ENCODE measurements at places on chromosomes 6 and 20.
A peak's percentile ranks its signal among the peaks of the same experiment; 100 is the strongest.

DNA sequence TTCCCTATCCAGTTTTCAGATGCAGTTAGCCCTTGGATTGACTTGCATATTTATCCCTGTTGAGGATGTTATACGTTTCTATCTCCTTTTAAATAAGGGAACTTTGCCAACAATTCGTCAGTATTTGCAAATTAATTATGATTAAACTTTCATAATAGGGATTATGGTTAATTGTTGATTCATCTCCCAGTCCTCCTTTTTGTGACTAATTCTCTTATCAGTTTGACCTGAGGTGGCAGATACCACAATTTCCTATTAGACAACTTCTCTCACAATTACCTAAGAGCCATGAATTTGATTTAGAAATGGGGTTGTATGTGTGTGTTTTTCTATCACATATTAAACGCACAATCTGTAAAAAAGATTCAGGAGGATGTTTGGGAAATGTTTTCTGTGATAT lies 172.9 kb downstream of the LAMA2 start:
- DNase-seq = no peak

DNA sequence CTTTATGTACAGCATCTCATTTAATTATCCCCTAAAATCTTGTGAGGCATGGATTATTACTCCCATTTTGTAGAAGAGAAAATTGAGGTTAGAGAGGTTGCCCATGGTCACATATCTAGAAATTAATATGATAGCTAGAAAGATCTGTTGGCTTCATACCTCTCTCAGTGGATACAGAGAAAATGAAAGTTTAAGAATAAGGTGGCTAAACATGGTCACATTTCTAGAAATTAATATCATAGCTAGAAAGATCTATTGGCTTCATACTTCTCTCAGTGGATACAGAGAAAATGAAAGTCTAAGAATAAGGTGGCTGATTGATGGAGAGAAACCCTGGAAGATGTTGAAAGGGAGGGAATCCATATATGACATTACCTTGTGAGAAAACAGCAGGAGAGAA lies 260.7 kb upstream of the MAN1A1 start:
- DNase-seq = no peak

- no peak for DNase-seq
Observed at GRCh38 chr20:32460683-32461320, 102.7 kb downstream of the ASXL1 start.

GRCh38 chr6:134911547-134911946 lies 38.4 kb downstream of the ALDH8A1 start:
- DNase-seq = no peak

DNA sequence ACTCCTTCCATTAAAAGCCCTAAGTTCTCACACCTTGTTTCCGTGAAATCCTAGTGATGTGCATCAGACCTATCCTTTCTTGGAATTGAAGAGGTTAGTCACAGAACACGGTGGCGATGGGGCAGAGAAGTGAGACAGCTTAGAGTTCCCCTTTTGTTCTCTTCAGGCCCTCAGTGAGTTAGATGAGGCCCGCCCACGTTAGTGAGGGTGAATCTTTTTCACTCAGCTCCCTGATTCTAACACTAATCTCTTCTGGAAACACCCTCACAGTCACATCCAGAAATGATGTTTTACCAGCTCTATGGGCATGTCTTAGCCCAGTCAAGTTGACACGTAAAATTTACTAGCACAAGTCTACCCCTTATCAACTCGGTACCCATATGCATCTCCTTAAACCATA lies 172.7 kb upstream of the NOX3 start:
- no peak for DNase-seq

- no peak for DNase-seq
Observed at GRCh38 chr20:44019638-44020335, 105.1 kb downstream of the TOX2 start.

GRCh38 chr20:62905536-62906117 lies 20.7 kb downstream of the DIDO1 start:
- no peak for DNase-seq

DNA sequence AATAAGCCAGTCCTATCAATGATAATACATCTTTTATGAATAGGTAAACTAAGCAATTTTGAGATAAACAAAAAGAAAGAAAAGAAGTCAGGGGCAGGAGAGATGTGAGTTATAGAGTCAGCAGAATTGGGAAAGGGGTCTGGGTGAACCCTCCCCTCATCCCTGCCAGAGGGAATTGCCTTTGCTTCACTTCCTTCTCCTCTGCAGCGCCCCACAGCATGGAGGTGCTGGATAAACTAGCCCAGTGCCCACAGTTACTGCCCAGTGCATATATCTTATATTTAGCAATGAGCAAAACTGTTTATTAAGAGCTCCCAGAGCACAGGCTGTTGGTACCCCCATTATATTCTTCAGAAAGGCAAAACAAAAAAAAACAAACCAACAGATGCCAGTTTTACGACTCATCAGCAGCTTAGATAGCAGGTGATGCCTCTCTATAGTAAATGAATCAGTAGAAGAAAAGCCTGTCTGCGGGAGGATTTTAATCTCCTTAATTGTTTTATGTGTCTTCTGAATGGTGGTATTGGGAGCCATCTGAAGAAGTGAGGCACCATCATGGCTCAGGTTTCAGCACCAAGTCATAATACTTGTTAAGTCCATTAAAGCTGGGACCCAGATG lies 419.2 kb downstream of the EPM2A start:
- DNase-seq = no peak

DNA sequence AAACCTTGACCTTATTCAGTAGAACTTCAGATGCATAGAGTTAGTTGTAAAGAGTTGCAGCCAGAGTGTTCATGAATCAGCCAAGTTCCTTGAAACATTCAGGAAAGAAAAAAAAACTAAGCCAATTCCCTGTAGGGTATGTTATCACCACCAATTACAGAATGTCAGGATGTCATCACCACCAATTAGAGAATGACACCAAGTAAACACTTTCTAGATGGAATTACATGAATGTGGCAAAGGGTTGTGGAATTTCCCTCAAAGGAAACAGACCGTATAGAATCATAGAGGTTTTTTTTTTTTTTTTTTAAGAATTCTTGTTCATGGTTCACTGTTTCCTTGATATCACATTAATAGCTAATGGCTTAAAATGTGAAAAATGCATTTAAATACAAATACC lies 472.1 kb upstream of the RNF217 start:
- DNase-seq = no peak

DNA sequence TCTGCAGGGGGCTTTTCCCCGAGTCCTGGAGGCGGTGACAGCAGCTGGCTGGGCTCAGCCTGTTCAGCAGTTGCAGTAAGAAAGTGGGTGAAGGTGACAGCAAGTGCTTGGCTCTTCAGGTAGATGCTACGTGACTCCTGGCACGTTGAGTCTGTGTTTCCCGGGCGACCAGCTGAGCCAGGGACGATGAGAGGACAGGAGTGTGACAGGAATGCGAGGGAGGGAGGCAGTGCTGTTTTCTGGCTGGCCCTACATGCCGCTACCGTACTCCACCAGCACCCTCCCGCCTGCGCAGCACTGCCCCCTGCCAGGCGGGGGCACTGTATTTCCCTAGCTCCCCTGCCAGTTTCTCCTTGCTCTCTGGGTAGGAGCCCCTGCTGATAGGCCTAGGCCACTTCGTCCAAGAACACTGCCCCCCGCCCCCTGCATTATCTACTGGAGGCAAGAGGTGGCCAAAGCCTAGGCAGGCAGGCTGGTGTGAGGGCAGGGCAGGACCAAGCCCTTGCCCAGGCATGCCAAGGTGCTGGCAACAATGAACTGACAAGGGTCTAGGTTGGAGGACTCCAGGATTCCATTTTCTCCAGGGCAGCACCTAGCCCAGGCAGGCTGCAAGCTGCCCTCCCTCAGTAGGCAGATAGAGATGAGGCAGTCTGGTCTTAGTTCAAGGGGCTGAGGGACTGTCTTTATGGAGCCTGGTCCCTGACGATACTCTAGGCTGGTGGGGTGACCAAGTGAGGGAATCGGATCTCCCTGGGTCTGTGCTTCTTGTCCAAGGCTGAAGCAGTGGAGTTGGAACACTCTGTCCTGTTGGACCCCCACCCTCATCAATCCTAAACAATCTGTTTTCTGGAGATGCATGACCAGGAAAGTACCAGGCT lies 19.2 kb downstream of the MRPS18A start:
- DNase-seq = peak; percentile 34

- peak; percentile 62 for DNase-seq
Observed at GRCh38 chr6:107670792-107671199, 153.3 kb downstream of the SCML4 start.

All from CD4-positive, alpha-beta T cell treated with Interferon gamma for 1 hour (primary cell).